ENCODE measurements at places on chromosomes 7 and 10. TPM values are rescaled to one million over a fixed set of nuclear protein-coding genes. Genes with fewer than 3 reads are reported as not detected.

The FAM25A gene
- total RNA-seq = 40.0 TPM

The AS3MT gene
- 3.2 TPM for total RNA-seq

The PSMC2 gene
- 63.3 TPM for total RNA-seq

- H3K27me3 ChIP-seq = no peaks in the 10 kb centered on the region
- no peak overlapping the region for H3K4me3 ChIP-seq
- H3K36me3 ChIP-seq = peaks cover 13% of the 10 kb centered on the region
- H3K4me1 ChIP-seq = no peaks in the 10 kb centered on the region
Measured at GRCh38 chr10:27188897-27189296, 33.7 kb downstream of the MASTL start.

- DNase-seq = no peak
- H3K27ac ChIP-seq = no peak overlapping the region
- H3K4me3 ChIP-seq = no peak overlapping the region
- no peaks in the 10 kb centered on the region for H3K36me3 ChIP-seq
- H3K27me3 ChIP-seq = no peaks in the 10 kb centered on the region
Measured at GRCh38 chr7:157136372-157136771, 2.4 kb upstream of the UBE3C start.

- H3K4me3 ChIP-seq = no peak overlapping the region
- no peaks in the 10 kb centered on the region for H3K27me3 ChIP-seq
- H3K4me1 ChIP-seq = peaks cover 12% of the 10 kb centered on the region
- DNase-seq = no peak
Measured at GRCh38 chr7:102040569-102040968, 223.1 kb downstream of the CUX1 start.

- DNase-seq = no peak
- peaks cover 25% of the 10 kb centered on the region for H3K4me1 ChIP-seq
- H3K27me3 ChIP-seq = no peaks in the 10 kb centered on the region
- no peaks in the 10 kb centered on the region for H3K36me3 ChIP-seq
Measured at GRCh38 chr10:131997366-131998049, 15.8 kb upstream of the BNIP3 start.

GRCh38 chr7:44617225-44617890 lies 10.9 kb downstream of the OGDH start:
- no peaks in the 10 kb centered on the region for H3K27me3 ChIP-seq
- DNase-seq = no peak
- H3K27ac ChIP-seq = no peak overlapping the region
- H3K4me1 ChIP-seq = peaks cover 52% of the 10 kb centered on the region

GRCh38 chr7:40623863-40624262 lies 489.1 kb downstream of the SUGCT start:
- no peak overlapping the region for H3K27ac ChIP-seq
- no peak for DNase-seq
- no peaks in the 10 kb centered on the region for H3K27me3 ChIP-seq
- H3K36me3 ChIP-seq = no peaks in the 10 kb centered on the region
- H3K4me1 ChIP-seq = no peaks in the 10 kb centered on the region
- no peak overlapping the region for H3K4me3 ChIP-seq

DNA sequence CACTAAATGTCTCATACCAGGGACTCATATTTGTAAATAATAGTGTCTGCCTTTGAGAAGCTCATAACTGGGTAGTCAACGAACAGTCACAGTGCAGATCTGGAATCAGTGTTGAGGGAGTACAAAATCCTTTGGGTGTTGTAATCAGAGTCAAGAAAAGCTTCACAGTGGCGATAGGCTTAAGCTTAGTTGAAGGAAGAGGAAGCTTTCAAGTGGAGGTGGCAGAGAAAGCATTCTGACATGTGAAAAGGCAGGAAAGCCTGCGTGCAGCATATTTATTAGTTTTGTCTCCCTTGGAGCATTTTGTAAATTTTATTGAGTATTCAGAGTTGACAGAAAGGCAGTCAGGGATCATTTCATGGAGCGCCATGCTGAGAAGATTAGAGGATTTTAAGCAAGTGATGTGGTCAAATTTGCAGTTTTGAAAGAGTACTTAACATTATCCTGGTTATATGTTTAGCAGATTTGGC lies 104.9 kb downstream of the ADK start:
- H3K4me1 ChIP-seq = no peaks in the 10 kb centered on the region
- H3K27me3 ChIP-seq = no peaks in the 10 kb centered on the region
- H3K4me3 ChIP-seq = no peak overlapping the region
- no peak overlapping the region for H3K27ac ChIP-seq
- no peak for DNase-seq

GRCh38 chr10:3848005-3848774 lies 63.2 kb upstream of the KLF6 start:
- H3K36me3 ChIP-seq = no peaks in the 10 kb centered on the region
- peaks cover 33% of the 10 kb centered on the region for H3K4me1 ChIP-seq
- no peaks in the 10 kb centered on the region for H3K27me3 ChIP-seq
- no peak overlapping the region for H3K4me3 ChIP-seq

DNA sequence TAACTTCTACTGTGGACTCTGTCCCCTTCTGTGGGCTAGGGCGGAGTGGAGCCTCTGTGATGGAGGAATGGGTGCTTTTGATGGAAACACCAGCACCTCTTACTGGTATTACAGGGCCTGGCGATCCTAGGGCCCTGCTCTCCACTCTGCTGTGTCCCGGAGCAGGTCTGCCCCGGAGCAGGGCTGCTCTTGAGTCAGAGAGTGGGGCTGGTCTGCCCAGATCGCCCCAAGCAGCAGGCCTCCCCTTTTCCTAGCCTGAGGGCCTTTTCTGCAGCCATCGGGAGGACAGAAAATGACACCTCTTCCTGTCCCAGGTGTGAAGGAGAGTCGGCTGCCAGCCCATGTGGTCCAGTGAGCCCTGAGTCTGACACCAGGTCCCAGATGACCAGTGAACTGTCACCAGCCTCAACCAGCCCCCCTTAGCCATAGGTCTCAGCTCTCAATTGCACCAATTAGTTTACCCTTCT lies 1.4 kb downstream of the ZNF282 start:
- no peak for DNase-seq
- peaks cover 26% of the 10 kb centered on the region for H3K4me1 ChIP-seq
- H3K36me3 ChIP-seq = peaks cover 34% of the 10 kb centered on the region
- peak overlapping the region; percentile 90 for H3K27ac ChIP-seq

DNA sequence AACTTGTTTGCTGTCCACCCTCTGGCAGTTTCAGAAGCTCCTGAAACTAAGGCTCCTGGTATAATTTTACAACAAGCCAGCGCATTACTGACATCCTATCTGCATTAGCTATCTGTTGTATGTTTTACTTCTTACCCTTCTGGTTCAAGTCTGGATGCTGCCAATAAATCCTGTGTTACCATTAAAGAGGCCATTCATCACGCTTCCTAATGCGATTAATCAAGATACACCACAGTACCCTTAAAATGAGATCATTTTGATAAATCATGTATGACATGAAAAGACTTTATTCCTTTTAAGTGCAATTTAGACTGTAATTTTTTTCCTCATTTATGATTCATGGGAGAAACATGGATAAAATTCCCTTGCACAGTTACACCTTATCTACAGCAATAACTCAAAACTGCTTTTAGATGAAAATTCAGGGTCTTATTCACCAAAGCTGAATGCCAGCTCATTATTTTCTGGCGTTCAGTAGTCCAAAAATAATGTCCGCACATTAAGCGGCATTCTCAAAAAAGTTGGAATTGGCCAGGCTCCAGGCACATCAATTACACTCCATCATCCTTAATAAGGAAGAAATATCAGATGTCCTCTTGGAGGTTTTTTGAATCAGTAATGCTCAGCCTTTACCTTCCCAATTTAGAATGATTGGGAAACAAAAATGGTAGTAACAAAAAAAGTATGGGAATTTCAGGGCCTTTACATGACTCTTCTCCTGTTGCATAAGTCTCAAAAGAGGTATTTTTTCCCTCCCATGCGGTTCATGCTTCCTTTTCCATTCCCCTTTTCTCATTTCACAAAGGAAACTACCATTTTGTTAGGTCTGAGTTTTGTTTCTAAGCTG lies 878.5 kb downstream of the LRMDA start:
- no peaks in the 10 kb centered on the region for H3K27me3 ChIP-seq
- H3K36me3 ChIP-seq = no peaks in the 10 kb centered on the region
- H3K27ac ChIP-seq = peak overlapping the region; percentile 24
- no peak for DNase-seq
- H3K4me3 ChIP-seq = no peak overlapping the region
- H3K4me1 ChIP-seq = peaks cover 7% of the 10 kb centered on the region

GRCh38 chr10:120667276-120667675 lies 183.9 kb upstream of the WDR11 start:
- no peak overlapping the region for H3K27ac ChIP-seq
- no peaks in the 10 kb centered on the region for H3K4me1 ChIP-seq
- H3K4me3 ChIP-seq = no peak overlapping the region
- no peaks in the 10 kb centered on the region for H3K36me3 ChIP-seq
- DNase-seq = no peak

Measured in vagina (tissue), 2 donors.